Natural killer cell (primary cell): ENCODE measurements at places on chromosomes 3 and 15. TPM values are rescaled to one million over a fixed set of nuclear protein-coding genes. Genes with fewer than 3 reads are reported as not detected.

DNA sequence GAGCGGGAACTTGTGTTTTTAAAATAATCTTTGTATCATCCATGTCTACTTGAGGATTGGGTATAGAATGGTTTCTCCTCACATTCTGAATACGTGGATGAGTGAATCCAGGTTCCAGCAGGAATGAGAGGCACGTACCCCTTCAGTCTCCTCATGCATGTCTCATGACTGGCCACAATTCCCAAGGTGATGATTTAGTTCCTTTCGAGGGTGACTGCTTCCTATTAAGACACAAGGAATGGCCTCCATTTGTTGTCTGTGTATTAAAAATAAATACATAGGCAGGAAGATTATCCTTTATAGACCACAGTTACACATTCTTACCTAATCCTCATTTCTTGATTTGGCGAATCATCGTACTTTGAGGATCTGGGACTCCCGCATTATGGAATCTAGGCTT is 217.0 kb upstream of the LRIG1 start:
- no peak for DNase-seq
- no peaks in the 10 kb centered on the region for H3K4me1 ChIP-seq
- no peaks in the 10 kb centered on the region for H3K36me3 ChIP-seq
- H3K27me3 ChIP-seq, result no peaks in the 10 kb centered on the region
- no peak overlapping the region for H3K4me3 ChIP-seq

DNA sequence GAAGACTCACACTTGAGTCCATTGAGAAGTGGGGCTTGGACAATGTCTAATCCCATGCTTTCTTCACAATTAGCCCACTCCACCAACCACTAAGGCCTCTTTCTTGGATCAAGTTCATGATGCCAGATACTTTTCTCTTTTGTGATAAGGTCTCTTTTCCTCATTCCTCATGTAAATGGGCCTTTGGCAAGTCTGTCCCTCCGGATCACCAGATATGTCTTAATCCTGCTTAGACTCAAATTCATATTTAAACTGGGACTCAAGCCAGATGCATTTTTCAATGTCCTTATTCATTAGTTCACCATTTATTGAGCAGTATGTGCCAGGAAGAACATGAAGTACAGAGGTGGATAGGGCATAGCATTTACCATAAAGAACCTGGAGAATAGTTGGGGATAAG is 671.1 kb downstream of the TBL1XR1 start:
- no peak overlapping the region for H3K4me3 ChIP-seq
- no peaks in the 10 kb centered on the region for H3K36me3 ChIP-seq
- no peak for DNase-seq
- no peaks in the 10 kb centered on the region for H3K4me1 ChIP-seq

GRCh38 chr3:131840156-131840797 is 194.5 kb downstream of the CPNE4 start:
- no peaks in the 10 kb centered on the region for H3K36me3 ChIP-seq
- DNase-seq, result no peak
- H3K27ac ChIP-seq, result no peak overlapping the region
- no peak overlapping the region for H3K4me3 ChIP-seq
- H3K27me3 ChIP-seq, result no peaks in the 10 kb centered on the region
- no peaks in the 10 kb centered on the region for H3K4me1 ChIP-seq

GRCh38 chr15:54836052-54836795 is 360.5 kb downstream of the RSL24D1 start:
- H3K4me3 ChIP-seq, result no peak overlapping the region
- H3K36me3 ChIP-seq, result no peaks in the 10 kb centered on the region
- H3K27me3 ChIP-seq, result no peaks in the 10 kb centered on the region
- H3K27ac ChIP-seq, result no peak overlapping the region
- no peak for DNase-seq
- no peaks in the 10 kb centered on the region for H3K4me1 ChIP-seq

DNA sequence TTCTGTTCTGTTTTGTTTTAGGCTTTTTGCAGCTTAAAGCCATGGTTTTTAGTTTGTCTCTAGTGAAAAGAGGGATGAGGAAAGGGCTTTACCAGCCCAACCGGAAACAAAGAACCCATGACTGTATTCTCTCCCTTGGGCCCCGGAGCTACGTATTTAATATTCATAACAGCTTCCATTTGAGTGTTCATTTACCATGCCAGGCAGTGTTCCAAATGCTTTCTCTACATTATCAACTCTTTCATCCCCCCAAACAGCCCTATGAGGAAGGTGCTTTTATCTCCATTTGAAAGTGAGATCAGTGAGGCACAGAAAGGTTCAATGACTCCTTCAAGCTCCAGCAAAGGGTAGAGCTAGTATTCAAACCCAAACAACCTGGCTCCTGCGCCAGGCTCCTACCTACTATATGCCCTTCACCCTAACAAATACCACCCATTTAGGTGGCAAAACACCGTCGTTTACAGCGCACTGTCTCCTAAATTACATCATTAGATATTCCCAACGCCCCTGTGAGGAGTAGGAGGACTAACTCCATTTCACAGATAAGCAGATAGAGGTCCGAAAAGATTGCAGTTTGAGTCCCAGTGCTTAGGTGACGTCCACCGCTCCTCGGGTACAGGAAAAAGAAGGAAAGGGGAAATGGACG is 27.9 kb downstream of the GTPBP8 start:
- no peaks in the 10 kb centered on the region for H3K27me3 ChIP-seq
- H3K4me1 ChIP-seq, result peaks cover 10% of the 10 kb centered on the region
- H3K36me3 ChIP-seq, result peaks cover 26% of the 10 kb centered on the region

- H3K27ac ChIP-seq, result no peak overlapping the region
- DNase-seq, result no peak
- no peaks in the 10 kb centered on the region for H3K4me1 ChIP-seq
- H3K36me3 ChIP-seq, result no peaks in the 10 kb centered on the region
- no peak overlapping the region for H3K4me3 ChIP-seq
Observed at GRCh38 chr3:189312866-189313265, 141.1 kb downstream of the TPRG1 start.

- no peaks in the 10 kb centered on the region for H3K27me3 ChIP-seq
- no peak overlapping the region for H3K27ac ChIP-seq
- no peaks in the 10 kb centered on the region for H3K4me1 ChIP-seq
- DNase-seq, result no peak
- no peak overlapping the region for H3K4me3 ChIP-seq
Observed at GRCh38 chr3:189389346-189389745, 217.6 kb downstream of the TPRG1 start.

DNA sequence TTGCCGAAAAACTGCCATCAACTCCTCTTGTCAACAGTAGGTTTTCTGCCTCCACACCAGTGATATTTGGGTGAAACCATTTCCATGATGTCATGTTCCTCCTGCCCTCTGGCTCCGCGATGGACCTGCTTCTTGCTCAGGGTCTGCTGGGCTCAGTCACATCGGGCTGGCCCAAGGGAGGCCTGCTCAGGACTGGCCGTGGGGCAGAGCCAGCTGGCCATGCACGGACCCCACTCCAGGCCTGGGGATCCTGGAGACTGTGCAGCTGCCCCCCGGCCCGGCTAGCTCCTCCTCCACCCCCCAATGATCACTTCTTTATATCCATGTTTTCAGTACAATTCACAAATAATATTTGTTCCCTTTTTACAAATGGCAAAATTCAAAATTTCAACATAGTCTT is 270.3 kb upstream of the CCDC54 start:
- no peak overlapping the region for H3K4me3 ChIP-seq
- H3K36me3 ChIP-seq, result no peaks in the 10 kb centered on the region
- no peak overlapping the region for H3K27ac ChIP-seq
- no peaks in the 10 kb centered on the region for H3K4me1 ChIP-seq
- H3K27me3 ChIP-seq, result no peaks in the 10 kb centered on the region
- DNase-seq, result no peak

- H3K36me3 ChIP-seq, result no peaks in the 10 kb centered on the region
- H3K27ac ChIP-seq, result no peak overlapping the region
- DNase-seq, result no peak
- no peak overlapping the region for H3K4me3 ChIP-seq
- H3K4me1 ChIP-seq, result no peaks in the 10 kb centered on the region
Observed at GRCh38 chr3:87973906-87974305, 84.9 kb downstream of the CGGBP1 start.

GRCh38 chr15:100726421-100727190 is 124.2 kb downstream of the ASB7 start:
- no peak for DNase-seq
- H3K27ac ChIP-seq, result no peak overlapping the region
- H3K36me3 ChIP-seq, result no peaks in the 10 kb centered on the region
- no peak overlapping the region for H3K4me3 ChIP-seq

DNA sequence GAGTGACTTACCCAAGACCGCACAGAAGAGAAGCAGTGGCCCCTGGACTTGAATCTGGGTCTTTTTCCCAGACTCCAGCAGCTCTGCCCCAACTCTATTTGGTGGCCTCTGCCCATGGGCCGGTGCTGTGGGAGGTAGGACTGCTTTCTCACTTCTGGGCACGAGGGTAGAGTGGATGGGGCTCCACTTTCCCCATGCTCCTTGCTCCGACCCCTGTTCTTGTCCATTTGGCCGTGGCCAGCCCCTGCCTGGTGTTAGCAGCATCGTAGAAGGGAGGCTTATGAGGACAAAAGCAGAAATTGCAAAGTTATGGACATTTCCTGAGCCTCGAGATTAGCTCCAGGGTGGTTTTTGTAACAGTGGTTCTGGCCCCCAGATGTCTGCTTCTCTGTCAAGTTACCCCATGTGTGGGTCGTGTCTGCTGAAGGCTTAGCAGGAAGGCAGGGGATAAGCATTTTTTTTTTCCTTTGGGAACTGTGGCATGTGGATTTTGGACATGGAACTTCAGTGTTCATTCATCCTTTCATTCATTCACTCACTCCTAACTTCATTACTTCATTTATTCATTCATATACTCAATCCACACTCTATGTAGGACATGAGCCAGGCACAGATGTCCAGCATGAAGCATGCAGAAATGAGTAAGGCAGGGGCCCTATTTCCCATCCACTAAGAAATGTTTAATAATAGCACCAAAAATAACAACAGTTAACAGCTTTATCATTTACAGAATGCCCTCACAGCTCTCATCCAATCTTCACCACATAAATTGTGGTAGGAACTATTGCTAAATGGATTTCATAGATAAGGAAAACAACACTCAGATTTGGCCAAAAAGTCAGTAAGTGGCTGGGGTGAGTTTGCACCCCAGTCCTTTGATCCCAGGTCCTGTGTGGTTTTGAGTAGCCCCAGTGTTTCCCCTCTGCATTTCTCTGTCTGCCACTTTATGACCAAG is 180.5 kb downstream of the OPA1 start:
- no peak for DNase-seq
- H3K27ac ChIP-seq, result no peak overlapping the region
- H3K36me3 ChIP-seq, result no peaks in the 10 kb centered on the region
- no peak overlapping the region for H3K4me3 ChIP-seq
- no peaks in the 10 kb centered on the region for H3K4me1 ChIP-seq
- peaks cover 2% of the 10 kb centered on the region for H3K27me3 ChIP-seq

DNA sequence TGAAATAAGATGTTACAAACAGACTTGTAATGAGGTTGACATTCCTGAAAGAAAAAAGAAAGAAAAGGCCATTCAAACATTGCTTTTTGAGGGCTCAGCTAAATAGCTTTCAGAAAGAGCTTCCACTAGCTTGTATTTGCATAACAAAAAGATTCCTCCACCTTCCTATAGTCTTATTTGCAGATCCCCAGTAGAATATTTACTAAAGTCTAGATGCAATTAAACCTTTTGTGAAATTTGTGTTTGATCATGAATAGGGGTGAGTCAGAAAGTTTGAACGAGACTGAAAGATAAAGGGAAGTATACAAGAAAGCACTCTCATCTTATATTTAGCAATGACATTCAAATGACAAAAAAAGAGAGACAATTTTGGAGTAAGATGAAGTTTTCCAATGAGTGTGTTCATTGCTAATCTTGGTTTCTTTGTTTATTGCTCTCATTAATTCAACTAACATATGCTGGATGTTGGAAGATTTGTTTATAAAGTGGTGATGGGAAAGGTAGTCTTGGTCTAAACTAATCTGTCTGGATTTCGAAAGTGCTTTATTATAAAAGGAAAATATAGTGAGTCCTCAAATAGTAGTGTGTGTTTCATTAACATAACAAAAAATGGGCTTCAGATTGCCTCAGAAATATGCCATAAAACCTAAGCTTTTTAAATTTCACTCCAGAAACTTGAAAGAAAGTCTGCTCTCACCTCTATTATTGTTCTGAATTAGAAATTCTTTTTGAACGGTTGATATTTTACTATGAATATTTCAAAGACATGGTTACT is 9.1 kb upstream of the CADPS start:
- DNase-seq, result no peak
- no peaks in the 10 kb centered on the region for H3K27me3 ChIP-seq
- H3K27ac ChIP-seq, result no peak overlapping the region

- H3K27ac ChIP-seq, result no peak overlapping the region
- no peak overlapping the region for H3K4me3 ChIP-seq
- no peaks in the 10 kb centered on the region for H3K27me3 ChIP-seq
- no peaks in the 10 kb centered on the region for H3K36me3 ChIP-seq
- DNase-seq, result no peak
Observed at GRCh38 chr15:81880833-81881232, 165.0 kb downstream of the MEX3B start.

Gene TRAIP
- total RNA-seq, result 6.2 TPM

Gene LRRC31
- total RNA-seq, result not detected

Gene DUOXA2
- not detected for total RNA-seq

Gene UBA7
- total RNA-seq, result 336 TPM

Gene GRIP2
- total RNA-seq, result not detected

Gene CPEB1
- not detected for total RNA-seq

Gene PAK6
- 10.9 TPM for total RNA-seq

Gene SLC51A
- total RNA-seq, result not detected

Gene FOXL2NB
- not detected for total RNA-seq

Gene FBXW12
- total RNA-seq, result not detected
